ENCODE measurements at places on chromosomes 1 and 21.

- DNase-seq: no peak
Observed at GRCh38 chr21:37341254-37341960, 25.2 kb upstream of the DYRK1A start.

- no peak for DNase-seq
Observed at GRCh38 chr1:63642901-63643300, 49.7 kb downstream of the PGM1 start.

DNA sequence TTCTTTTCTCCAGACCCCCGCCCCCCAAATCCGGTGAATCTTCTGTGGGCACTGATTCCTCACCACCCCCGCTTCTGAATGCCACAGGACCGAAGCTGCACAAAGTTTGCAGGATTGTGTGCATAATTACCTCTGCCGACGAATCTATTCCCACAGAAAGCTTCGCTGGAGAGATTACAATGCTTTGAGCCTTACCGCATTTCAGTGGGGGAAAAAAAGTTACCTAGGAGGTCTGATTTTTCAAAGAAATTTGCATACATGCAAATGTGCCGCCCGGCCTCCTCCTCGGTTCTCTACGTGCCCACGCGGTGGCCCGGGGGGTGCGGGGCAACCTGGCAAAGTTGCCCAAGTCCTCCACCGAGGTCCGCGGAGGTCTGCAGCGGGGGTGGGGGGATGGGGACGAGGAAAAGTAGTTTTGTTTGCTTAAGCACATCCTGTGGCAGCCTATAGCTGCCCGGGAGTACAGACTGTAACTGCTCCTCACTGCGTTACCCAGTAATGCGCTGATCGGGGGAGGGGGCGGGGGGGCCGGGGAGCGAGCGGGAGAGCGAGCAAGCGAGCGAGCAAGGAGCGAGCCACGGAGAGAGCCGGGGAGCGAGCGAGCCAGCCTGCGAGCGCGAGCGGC is 563 bp upstream of the NFIA start:
- DNase-seq: peak; percentile 37

- no peak for DNase-seq
Observed at GRCh38 chr1:201585901-201586300, 47.0 kb downstream of the NAV1 start.

GRCh38 chr1:9356829-9357466 is 64.3 kb downstream of the SPSB1 start:
- no peak for DNase-seq

DNA sequence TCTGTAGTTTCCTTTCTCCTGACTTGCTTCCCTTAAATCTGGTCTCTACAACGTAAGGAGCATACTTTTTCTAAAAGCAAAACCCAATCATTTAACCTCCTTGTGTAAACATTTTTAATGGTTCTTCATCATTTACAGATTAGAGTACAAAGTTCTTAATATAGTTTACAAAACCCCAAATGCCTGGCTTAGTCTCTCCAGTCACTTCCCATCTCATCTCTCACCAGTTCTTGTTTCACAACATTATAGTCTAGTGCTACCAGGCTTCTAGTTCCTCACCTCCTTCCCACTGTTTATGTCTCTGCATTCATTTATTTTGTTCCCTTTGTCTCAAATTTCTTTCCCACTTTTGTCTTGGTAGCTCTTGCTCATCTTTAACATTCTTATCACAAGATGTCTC is 168.4 kb downstream of the FASLG start:
- DNase-seq: no peak

GRCh38 chr1:20111452-20111851 is 7.9 kb downstream of the PLA2G2D start:
- no peak for DNase-seq

DNA sequence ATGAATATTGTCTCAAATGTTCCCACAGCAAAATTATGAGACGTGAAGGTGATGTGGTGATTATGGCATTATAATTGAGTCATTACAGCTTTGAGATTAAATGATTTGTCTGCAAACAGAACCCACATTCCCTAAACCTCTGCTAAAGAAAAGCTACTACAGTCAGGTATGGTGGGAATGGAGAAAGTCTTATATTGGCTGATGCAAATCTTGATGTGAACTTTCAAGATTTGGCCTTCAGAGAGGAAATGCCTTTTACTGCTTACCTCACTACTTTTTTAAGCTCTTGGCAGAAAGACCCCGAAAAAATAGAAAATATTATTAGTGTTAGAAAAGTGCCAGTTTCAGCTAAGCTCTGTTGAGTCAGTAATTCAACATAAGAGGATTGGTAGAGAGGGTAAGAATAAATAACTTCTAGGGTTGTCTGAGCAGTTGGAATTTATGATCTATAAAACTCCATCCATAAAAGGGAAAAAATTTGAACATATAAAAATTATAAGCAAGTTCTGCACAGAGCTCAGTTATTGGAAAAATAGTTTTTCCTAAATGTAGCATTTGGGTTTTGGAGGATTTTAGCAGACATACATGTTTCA is 47.8 kb upstream of the RGS5 start:
- no peak for DNase-seq

GRCh38 chr1:112689842-112690237 is 15.4 kb downstream of the MOV10 start:
- no peak for DNase-seq

GRCh38 chr1:14599800-14600199 is 1.3 kb downstream of the KAZN start:
- no peak for DNase-seq

DNA sequence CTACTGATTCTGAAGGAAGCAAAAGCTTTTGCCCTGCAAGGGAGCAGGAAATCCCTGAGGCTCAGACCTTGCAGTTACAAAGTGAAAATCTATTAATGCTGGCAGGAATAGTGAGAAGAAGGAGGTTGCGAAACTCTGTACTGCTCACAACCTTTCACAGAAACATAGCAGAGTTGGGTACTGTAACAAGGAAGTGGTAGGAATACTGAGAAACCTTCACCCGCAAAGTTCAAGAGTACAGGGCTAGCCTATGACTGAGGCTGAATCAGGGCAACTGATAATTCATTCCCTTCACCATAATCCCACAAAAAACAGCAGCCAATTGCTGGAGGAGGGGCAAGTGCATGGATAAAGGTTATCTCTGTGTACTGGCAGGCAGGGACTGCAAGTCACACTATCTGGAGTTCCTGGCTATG is 23.9 kb upstream of the KCTD3 start:
- no peak for DNase-seq

All from T-helper 17 cell (primary cell).